ENCODE measurements at places on chromosomes 11 and 22.

DNA sequence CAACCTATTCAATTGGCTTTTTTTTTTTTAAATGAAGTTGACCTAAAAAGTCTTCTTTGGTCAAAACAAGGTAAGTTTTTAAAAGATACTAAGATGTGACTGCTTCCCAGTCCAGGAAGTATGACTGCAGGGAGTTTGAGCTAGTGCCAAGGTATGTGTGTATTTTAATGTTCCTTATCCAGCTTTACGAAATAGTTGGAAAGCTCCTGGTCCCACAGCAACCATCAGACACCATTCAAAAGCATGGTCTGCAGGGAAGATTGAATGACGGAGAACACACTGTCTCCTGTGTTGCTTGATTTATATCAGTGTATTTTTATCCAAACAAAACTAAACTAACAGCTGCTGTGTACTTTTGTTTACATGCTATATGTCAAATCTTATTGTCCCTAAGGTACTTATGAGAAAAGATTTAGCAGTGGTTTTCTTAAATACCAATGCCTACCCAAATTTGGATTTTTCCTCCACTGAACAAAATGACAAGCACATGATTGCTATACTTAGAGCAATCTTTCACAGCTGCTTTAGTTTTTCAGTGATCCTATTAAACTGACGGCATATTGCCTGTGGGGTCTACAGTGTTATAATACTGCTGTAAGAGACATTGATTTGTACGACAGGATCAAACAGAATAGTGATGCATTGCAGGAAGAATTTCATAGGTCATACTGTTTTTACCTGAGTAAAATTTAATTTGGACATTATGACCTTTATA is 122.9 kb downstream of the DCDC1 start:
- no peaks in the 10 kb centered on the region for H3K36me3 ChIP-seq
- no peaks in the 10 kb centered on the region for H3K4me1 ChIP-seq
- no peaks in the 10 kb centered on the region for H3K27me3 ChIP-seq
- H3K27ac ChIP-seq: no peak overlapping the region

DNA sequence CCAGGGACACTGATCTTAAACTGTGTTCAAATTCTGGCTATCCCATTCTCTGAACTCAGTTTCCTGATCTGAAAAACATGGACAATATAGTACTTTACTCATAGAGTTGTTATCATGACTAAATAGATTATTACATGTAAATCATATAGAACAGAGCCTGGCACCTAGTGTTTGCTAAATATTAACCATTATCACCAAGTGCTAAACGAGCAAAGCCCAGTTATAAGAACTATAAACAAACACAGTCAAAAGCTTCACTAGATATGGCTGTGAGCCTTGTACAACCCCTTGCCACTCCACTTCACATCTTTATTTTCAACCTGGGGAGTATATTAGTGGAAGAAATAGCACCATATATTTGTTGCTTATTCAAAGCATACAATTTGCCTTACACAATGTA is 338.9 kb upstream of the CADM1 start:
- DNase-seq: no peak
- no peaks in the 10 kb centered on the region for H3K4me1 ChIP-seq
- H3K36me3 ChIP-seq: no peaks in the 10 kb centered on the region
- H3K27ac ChIP-seq: no peak overlapping the region
- no peak overlapping the region for H3K4me3 ChIP-seq

GRCh38 chr11:60720460-60720859 is 4.1 kb upstream of the MS4A18 start:
- no peak overlapping the region for H3K27ac ChIP-seq
- H3K36me3 ChIP-seq: no peaks in the 10 kb centered on the region
- no peaks in the 10 kb centered on the region for H3K27me3 ChIP-seq

GRCh38 chr22:50584106-50585096 is 1.8 kb upstream of the CHKB start:
- no peak overlapping the region for H3K27ac ChIP-seq
- no peak for DNase-seq
- H3K4me3 ChIP-seq: no peak overlapping the region

- no peak overlapping the region for H3K4me3 ChIP-seq
- H3K36me3 ChIP-seq: no peaks in the 10 kb centered on the region
- no peak for DNase-seq
- H3K27ac ChIP-seq: no peak overlapping the region
- H3K4me1 ChIP-seq: peaks cover 10% of the 10 kb centered on the region
These were observed 51.7 kb upstream of the NUP160 start for GRCh38 chr11:47899801-47900200.

All from CD8-positive, alpha-beta memory T cell (primary cell).